ENCODE measurements at places on chromosomes 6 and 20. TPM values are rescaled to one million over a fixed set of nuclear protein-coding genes. Genes with fewer than 3 reads are reported as not detected.

Gene C20orf144
- not detected for total RNA-seq

Gene HRH3
- not detected for total RNA-seq

Gene SLC32A1
- total RNA-seq: not detected

Gene CD109
- 51.7 TPM for total RNA-seq

Gene PLCB1
- 11.1 TPM for total RNA-seq

Gene HLA-DOB
- total RNA-seq: 1.7 TPM

Gene FHL5
- 14.3 TPM for total RNA-seq

Gene PDE7B
- 1.3 TPM for total RNA-seq

Gene C6orf132
- 200 TPM for total RNA-seq

Gene TSPO2
- total RNA-seq: not detected

Gene BMP5
- total RNA-seq: not detected

Gene CNR1
- total RNA-seq: 3.4 TPM

Gene ZNF165
- 0.72 TPM for total RNA-seq

Gene FKBP1C
- 0.16 TPM for total RNA-seq

Gene BPIFB1
- not detected for total RNA-seq

Gene CST7
- total RNA-seq: 5.1 TPM

Measured in lower leg skin (tissue), 4 donors.